ENCODE measurements at places on chromosomes 12 and 14.

- DNase-seq, result no peak
Observed at GRCh38 chr12:130216031-130216430, 53.8 kb downstream of the FZD10 start.

- no peak for DNase-seq
Observed at GRCh38 chr12:6120796-6121473, 3.5 kb downstream of the VWF start.

GRCh38 chr12:104480826-104481440, 24.2 kb downstream of the CHST11 start:
- DNase-seq, result no peak

GRCh38 chr12:131573631-131574394, 137.1 kb upstream of the SFSWAP start:
- no peak for DNase-seq

DNA sequence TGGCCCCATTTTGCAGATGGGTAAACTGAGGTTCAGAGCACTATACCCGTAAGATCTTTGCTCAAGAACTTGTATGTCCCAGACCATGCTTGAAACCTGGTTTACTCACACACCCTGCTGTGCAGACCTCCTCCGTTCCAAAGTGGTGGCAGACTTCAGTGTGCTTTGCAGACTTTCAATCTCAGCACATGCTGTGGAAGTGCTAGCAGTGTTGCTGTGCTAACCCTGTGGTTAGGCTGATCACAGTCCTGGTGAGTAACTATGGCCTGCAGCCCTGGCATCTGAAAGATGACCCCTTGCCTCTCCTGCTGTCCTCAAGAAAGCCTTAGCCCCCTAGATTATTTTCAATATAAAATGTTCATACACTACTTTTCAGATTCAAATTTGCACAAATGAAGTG, 450.6 kb downstream of the DPF3 start:
- DNase-seq, result no peak

GRCh38 chr14:89256283-89256682, 160.8 kb downstream of the FOXN3 start:
- DNase-seq, result no peak

DNA sequence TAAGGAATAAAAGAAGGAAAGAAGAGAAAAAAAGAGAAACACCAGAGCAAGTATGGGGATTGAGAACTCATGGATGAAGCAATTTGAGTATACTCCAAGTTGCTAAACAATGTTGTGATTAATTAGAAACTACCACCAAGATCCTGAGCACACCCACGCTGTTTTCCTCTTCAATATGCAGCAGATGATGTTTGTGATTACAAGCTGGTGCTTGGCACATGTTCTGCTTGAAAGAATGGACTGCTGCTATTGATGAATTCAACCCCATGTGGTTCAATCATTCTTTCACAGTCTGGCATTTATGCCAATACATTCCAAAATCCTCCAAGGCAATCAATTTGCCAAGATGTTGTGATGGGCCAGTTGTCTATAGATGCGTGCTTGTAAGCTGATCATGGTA, 146.8 kb downstream of the SLC2A13 start:
- DNase-seq, result no peak

- DNase-seq, result no peak
Observed at GRCh38 chr12:97530245-97530644, 67.6 kb downstream of the RMST start.

GRCh38 chr12:14261096-14261495, 104.4 kb upstream of the ATF7IP start:
- no peak for DNase-seq
